Calu3 (cell line): ENCODE measurements at places on chromosomes 3 and 15. TPM values are rescaled to one million over a fixed set of nuclear protein-coding genes. Genes with fewer than 3 reads are reported as not detected.

DNA sequence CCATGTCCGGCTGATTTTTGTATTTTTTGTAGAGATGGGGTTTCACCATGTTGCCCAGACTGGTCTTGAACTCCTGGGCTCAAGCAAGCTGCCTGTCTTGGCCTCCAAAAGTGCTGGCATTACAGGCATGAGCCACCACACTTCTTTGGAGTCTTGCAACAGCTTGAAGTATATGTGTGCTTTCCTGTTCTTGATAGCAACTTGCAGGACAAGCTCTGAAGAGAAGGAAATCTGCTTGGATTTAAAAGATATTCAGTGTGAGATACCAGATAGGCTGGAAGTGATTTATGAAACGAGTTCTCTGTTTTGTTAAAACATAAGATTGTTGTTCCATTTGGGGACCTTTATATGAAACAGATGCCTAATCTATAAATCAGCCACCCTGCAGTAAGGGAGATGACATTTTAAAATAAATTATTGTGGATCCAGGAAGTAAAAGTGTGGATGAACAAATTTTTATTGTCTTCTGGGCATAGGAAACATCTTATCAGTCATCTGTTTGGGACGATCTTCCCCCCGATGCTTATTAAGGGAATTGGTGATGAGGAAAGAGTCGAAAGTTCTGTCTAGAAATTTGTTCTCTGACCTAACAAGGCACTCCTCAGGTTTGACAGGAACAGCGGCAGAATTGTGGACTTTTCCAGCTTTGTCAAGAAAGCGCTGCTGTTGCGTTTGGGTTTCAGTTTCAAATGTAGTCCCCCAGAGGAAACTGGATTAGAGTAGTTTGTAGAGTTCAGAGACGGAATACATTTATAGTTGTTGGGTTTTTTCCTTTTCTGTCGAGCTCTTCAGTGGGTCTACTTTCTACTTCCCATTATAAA is 53.7 kb upstream of the MAGI1 start:
- no peak overlapping the region for H3K4me3 ChIP-seq
- no peaks in the 10 kb centered on the region for H3K27me3 ChIP-seq
- H3K36me3 ChIP-seq: no peaks in the 10 kb centered on the region
- no peak for DNase-seq
- no peak overlapping the region for H3K27ac ChIP-seq

The LSAMP gene
- 0.90 and 1.0 TPM in 2 replicates for total RNA-seq

DNA sequence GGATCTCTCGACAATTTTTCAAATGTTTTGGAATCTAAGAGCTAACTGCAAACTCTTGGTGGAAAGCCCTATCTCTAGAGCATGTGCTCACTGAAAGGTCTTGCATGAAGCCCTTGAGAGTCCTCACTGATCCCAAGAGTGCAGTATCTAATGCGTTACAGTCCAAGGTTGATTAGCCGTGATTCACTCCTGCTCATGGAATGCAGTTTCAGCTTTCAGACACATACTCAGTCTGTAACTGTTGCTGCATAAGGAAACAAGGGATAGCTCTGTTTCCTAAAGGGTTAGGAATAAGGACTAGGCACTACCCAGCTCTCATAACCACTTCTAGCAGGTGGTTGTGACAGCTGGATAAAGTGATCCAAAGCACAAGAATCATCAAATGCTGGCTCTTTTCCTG is 687.4 kb upstream of the CFAP20DC start:
- H3K27ac ChIP-seq: no peak overlapping the region
- no peak for DNase-seq
- no peaks in the 10 kb centered on the region for H3K36me3 ChIP-seq
- no peaks in the 10 kb centered on the region for H3K27me3 ChIP-seq
- H3K4me3 ChIP-seq: no peak overlapping the region

The RAD51 gene
- total RNA-seq: 12.8 and 14.5 TPM in 2 replicates

DNA sequence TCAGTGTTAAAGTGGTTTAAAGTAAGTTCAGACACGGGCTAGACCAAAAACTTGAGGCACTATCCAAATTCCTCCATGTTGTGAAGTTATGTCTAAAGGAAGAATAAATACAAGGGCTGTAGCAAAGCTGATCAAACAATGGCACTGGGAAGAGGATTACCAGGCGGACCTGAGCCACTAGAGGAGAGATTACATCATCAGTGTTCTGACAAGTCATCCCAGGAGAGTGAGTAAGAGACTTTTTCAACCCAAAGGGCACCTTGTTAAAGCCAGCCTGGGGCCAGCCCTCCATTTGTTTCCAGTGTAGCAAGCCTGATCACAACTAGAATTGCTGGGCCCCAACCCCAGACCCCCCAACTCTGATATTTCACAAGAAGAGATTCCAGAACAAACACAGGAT is 166.9 kb downstream of the DCLK3 start:
- H3K36me3 ChIP-seq: no peaks in the 10 kb centered on the region
- no peaks in the 10 kb centered on the region for H3K27me3 ChIP-seq
- peaks cover 10% of the 10 kb centered on the region for H3K4me1 ChIP-seq

GRCh38 chr3:72033666-72034428 is 248.9 kb upstream of the PROK2 start:
- H3K4me1 ChIP-seq: no peaks in the 10 kb centered on the region
- no peaks in the 10 kb centered on the region for H3K36me3 ChIP-seq
- peaks cover 38% of the 10 kb centered on the region for H3K27me3 ChIP-seq
- no peak for DNase-seq
- H3K27ac ChIP-seq: no peak overlapping the region

The PTH1R gene
- not detected in 2 replicates for total RNA-seq

DNA sequence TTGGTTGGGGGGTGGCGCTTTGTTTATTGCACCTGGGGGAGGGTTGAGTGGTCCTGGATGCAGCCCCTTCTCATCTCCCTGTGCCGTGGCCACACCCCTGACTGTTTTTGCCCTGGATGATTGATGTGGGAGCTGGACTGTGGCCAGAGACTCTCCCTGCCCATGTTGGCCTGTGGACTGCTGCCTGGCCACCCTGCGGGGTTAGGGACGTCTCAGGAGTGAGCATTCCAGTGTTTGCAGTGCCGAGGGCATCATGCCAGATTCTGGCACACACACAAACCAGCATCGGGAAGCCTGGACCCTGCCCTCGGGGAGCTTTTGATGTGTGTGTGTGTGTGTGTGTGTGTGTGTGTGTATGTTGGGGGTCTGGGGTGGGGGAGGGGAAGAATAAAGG is 15.8 kb downstream of the APBA2 start:
- H3K27ac ChIP-seq: no peak overlapping the region
- no peaks in the 10 kb centered on the region for H3K27me3 ChIP-seq
- no peaks in the 10 kb centered on the region for H3K36me3 ChIP-seq
- no peaks in the 10 kb centered on the region for H3K4me1 ChIP-seq
- DNase-seq: no peak

DNA sequence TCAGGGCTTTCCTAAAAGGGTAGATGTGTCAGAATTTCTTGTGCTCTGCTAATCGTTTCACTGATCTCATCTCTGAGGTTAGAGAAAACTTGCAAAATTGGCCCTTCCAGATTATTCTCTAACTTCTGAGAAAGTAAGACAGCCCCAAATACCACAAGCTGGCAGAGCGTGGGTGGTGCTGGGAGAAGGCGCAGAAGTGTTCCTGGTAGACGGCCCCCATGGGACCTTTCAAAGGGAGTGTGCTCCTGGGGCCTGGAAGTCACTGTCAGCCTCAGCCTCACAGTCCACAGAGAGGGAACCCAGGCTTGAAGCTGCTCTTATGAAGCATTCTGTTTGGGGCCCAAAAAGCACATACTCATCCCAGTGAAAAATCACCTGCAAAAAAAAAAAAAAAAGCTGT is 86.5 kb upstream of the PFN2 start:
- H3K27ac ChIP-seq: no peak overlapping the region
- H3K36me3 ChIP-seq: no peaks in the 10 kb centered on the region
- no peak overlapping the region for H3K4me3 ChIP-seq
- no peaks in the 10 kb centered on the region for H3K4me1 ChIP-seq
- H3K27me3 ChIP-seq: peaks cover 85% of the 10 kb centered on the region
